ENCODE measurements at places on chromosomes 5 and 9.

DNA sequence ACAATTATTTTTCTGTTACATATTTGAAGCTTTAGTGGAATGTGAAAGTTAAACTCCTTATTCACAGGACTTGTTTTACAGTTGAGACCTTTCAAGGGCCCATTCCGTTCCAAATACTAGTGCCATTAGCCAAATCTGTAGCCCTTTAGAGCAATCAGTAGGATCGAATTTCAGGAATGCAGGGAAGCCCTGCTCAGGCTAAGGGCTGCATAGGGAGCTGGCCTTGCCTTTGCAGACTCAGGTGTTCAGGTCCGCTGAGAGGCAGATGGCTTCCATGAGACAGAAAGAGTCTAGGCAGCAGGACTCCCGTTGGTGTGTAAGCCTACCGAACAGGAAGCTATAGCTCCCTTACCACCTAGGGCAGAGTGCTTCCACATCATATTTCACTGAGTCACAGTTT is 150.1 kb upstream of the SLC27A6 start:
- no peak for DNase-seq

DNA sequence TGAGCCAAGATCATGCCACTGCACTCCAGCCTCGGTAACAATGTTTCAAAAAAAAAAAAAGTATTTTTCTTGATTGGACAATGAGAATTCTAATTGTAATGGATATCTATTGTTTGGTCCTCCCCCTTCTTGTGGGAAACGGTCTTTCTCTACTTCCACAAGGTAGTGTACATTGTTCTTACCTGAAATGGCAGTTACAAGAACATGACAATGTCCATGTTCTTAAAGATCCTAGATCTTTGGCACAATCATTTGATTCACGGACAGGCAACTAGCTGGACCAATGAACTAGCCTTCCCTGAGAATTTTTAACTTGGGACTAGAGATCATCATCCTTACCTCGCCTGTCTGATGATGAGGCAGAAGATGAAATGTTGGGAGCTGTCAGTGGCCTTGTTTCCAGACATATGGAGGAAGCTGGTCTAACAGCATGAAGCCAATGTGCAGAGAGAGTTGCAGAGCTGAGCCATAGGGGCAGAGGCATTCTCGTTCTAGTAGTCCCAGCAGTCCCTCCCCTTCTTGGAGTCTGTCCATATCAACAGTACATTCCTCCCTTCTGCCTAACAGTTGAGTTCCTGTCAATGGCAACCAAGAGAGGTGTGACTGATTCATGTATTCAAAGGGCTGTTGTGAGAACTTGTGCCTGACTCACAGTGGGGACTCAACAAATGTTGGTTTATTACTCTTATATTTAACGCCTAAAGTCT is 2.1 kb upstream of the MARCHF6 start:
- no peak for DNase-seq

DNA sequence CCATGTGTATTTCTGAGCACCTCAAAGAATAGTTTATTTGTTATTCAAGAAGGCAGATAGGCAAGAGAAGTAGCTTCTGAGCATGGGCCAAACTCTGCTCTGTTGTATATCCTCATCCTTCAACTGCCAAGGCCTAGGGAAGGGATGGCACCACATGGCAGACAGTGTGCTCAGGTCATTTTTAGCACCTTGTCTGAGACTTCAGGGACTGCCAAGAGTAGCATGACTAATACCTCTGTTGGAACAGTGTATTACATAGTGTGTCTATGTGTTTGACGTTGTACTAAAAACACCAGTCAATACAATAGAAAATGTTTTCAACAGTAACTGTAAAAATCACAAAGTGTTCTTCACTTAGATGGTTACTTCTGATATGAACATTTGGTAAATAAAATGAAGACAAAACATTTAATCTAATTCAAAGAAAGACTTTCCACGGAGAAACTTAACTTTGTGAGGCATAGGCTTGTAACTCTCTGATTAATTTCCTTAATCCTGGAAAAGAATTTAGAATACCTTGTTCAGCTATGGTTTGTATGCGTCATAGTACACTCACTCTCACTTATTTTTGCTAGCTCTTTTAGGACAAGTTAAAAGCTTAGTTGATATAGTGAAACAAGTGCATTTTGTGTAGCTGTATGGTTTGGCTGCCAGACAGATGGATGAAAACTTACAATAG is 318.4 kb upstream of the RIOK2 start:
- no peak for DNase-seq

DNA sequence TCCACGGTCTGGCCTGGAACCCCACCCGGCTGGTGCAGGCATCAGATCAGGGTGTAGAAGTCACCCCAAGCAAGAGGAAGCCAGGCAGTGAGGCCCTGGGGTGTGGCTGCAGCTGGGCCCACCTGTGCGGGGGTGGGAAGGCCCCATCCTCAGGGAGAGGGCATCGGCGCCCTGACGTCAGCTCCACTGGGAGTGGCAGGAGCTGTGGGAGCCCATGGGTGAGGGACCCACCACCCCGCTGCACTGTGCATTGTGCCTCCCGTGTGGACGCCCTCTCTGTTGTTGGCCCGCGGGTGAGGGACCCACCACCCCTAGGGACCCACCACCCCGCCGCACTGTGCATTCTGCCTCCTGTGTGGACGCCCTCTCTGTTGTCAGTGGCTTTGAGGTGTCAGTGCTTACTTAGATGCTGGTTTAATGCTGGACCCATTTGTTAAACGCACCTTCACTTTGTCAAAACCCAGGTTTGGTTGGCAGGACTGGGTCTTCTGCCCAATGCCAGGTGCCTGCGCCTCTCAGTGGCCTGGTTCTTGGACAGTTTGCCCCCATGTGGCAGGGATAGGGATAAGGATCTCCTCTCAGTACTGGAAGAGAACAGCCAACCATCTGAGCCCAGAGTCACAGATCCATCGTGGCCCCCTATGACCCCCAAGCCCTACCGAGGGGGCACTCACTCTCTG is 6.9 kb upstream of the EXOC3 start:
- no peak for DNase-seq

- no peak for DNase-seq
Observed at GRCh38 chr9:75803130-75803529, 87.3 kb upstream of the PCSK5 start.

GRCh38 chr5:124755041-124755440 is 8.6 kb upstream of the ZNF608 start:
- DNase-seq, result no peak

DNA sequence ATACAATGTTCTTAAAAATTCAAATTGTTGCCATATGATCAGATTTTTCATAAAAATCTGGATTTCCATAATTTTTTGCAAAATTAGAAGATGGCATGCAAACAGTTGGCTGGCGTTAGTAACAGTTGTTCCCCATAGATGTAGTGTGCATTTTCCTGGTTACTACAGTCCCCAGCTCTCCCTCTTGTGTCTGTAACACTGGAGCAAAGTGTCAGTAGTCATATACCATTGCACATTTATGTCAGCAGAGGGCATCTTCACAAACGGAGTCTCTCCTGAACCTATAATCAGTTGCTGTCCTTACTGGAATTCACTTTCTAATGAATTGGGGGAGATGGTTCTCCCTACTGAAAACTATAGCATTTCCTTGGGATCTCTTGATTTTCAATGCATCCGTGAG is 44.7 kb upstream of the DMAC1 start:
- DNase-seq, result no peak

DNA sequence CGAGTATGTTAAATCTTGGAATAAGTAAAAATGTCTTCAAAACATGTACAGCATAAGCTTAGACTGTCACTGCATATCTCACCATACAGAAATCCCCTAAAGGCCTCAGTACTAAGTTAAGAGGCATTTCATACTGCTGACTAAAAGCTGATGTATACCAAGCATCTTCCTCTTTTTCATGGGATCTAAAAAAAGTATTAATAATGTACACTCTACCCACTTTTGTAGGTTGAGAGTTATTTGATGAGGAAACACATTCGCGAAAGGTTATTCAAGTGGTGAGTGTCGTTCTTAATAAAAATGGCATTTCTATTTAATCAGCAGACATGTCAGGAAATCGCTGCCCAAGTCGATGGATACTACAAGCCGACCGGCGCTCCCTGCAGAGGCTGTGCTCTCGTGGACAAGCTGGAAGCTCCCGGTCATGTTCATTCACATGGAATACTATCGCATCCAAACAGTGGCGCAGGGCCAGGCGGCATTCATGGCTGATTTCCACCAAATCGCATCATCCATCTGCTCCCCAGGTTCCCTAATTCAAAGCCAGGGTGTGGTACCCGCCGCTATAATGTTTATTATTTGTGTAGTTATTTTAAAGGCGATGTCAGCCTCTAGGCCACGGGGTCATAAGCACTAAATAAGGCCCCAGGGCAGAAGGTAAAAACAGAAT is 724 bp downstream of the SGTB start:
- DNase-seq, result no peak

GRCh38 chr9:134442486-134443173 is 116.4 kb downstream of the RXRA start:
- no peak for DNase-seq

- DNase-seq, result no peak
Observed at GRCh38 chr9:14584571-14584970, 108.7 kb downstream of the ZDHHC21 start.

GRCh38 chr9:126112135-126112720 is 214.4 kb upstream of the MVB12B start:
- DNase-seq, result peak; percentile 53

DNA sequence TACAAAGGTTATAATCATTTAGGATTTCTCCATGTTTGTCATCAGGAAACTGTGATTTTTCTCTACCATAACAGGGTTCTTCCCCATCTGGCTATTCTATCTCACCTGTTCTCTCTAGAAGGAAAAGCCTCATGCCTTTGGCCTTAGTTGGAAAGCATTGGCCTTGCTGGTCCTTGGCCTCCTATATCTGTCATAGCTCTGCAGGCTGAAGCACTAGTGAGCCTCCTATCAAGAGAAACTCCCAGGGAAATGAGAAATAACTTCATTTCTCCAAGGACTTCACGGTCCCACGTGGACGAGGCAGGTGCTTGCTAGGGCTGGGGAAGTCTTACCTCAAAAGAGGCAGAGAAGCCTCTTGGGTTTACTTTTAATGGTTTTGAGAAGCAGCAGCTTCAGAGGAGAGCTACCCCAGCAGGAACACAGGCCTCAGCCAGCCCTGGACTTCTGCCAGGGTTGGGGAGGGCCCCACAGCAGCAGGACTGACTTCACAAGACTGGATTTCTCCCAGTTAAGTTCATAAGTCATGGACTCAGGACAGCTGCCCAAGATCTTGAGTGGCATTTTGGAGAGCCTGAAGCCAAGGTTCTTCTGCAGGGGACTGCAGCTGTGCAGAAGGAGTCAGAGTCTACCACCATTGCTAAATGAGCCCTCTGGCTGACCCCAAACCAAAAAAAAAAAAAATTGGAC is 15.8 kb upstream of the PSAT1 start:
- DNase-seq, result no peak

DNA sequence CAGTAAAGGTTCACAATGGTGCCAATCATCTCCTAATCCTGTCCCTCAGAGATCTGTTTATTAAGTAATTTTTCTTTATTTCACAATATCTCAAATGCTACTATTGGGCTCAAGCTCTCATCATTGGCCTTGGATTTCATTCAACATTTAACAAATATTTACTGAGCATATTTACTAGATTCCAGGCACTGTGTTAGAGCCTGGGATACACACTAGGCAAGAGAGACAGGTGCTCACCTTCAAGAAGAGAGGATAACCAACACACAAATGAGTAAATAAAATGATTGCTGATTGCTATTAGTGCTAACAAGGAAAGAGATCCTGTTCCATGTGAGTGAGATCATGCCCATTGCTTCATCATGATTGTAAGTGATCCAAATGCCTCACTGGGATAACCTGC is 27.4 kb downstream of the PPP2R2B start:
- DNase-seq, result no peak

GRCh38 chr9:72460342-72461312 is 60.8 kb upstream of the TMC1 start:
- no peak for DNase-seq

DNA sequence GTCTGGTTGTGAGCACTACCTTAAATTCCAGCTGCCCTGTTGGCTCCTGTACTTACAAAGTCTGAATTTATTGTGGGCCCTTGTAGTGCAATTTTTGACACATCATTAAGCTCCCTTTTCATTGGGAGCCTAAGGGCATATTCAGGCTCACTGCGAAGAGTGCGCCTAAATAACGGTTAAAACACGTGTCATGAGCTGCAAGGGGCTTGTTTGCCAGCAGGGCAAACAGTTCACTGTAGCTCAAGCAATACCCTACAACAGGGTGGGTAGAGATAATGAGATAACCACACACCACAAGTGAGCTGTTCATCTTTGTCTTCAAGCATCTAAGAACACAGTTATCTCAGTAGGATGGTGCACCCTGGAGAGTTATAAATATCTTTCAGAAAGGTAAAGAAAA is 214.2 kb downstream of the SLF1 start:
- no peak for DNase-seq

- DNase-seq, result no peak
Observed at GRCh38 chr5:133468596-133468995, 143.7 kb downstream of the FSTL4 start.

DNA sequence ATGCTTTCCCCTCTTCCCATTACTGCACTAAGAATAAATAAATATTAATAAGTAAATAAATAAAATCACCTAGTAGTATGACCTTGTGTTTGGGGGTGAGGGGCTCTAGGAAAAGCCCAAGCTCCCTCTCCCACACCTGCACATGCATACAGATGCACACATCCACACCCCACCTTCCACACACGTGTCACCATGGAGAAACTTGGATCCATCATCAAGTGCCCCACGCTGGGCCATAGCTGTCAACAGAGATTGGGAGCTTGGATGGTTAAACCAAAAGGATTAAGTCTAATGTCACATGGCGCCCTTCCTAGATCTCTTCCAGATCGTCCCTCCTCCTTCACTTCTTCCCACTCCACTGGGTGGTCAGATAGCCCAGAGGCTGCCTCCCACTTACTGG is 37.0 kb downstream of the TMEM215 start:
- DNase-seq, result no peak

Measured in type B pancreatic cell (in vitro differentiated cells).